ENCODE measurements at places on chromosomes 12 and 14. TPM values are rescaled to one million over a fixed set of nuclear protein-coding genes. Genes with fewer than 3 reads are reported as not detected.

GRCh38 chr14:100533656-100534485, 53.3 kb downstream of the BEGAIN start:
- no peak for DNase-seq

The SDR9C7 gene
- not detected for total RNA-seq

- no peak for DNase-seq
These were observed 3.1 kb downstream of the PKP2 start for GRCh38 chr12:32893458-32893857.

GRCh38 chr12:65325183-65325582, 46.7 kb downstream of the MSRB3 start:
- DNase-seq, result no peak

DNA sequence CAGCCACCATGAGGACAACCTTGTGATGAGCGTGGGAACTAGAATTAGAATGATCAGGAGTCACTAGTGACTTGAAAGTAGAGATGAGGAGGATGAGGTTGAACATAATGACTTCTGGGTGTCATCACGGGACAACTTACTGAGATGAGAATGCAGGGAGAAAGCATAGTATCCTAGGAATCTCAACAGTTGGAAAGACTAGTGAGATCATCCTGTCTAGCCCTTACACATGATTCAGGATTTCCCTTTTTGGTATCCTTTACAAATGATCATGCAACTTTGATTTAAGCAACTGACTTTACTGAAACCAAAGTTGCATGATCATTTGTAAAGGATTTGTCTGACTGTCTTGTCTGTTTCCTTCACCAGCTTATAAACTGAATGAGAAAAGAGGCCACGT, 51.8 kb upstream of the HIF1A start:
- DNase-seq, result no peak

DNA sequence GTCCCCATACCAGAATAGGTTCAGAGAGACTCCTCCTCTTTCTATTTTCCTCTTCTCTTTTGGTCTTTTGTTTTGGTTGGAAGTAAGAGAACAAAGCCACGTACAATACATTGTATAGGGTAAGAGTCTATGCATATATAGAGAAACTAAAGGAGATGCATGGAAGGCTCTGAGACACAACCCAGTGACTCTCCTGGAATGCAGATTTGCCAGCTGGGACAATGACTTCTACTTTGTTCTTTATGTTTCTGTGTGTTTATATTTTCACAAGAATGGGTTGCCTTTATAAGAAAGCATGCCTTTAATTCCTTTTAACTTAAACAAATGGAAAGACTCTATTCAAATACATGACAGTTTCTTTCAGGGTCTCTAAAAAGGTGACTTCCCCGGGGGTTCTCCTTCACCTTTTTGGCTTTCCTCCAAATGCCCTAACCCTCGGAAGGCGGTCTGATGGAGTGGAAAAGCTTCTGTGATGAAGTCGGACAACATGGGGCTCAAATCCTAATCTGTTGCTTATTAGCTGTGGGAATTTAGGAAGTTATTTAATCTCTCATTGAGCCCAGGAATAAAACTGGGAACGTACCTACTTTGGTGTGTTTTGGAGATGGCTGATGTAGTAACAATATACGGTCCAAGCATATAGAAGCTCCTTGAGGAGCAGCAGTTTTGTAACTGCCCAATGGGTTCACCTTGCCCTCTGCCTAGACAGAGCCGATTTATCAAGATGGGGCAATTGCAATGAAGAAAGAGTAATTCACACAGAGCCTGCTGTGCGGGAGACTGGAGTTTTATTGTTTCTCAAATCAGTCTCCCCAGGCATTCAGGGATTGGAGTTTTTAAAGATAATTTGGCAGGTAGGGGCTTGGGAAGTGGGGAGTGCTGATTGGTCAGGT, 9.1 kb upstream of the SERPINA1 start:
- DNase-seq, result no peak
